ENCODE measurements at places on chromosomes 2 and 18.
A peak's percentile ranks its signal among the peaks of the same experiment; 100 is the strongest.

- DNase-seq = no peak
These were observed 1016.8 kb downstream of the CNTNAP5 start for GRCh38 chr2:125041846-125042245.

DNA sequence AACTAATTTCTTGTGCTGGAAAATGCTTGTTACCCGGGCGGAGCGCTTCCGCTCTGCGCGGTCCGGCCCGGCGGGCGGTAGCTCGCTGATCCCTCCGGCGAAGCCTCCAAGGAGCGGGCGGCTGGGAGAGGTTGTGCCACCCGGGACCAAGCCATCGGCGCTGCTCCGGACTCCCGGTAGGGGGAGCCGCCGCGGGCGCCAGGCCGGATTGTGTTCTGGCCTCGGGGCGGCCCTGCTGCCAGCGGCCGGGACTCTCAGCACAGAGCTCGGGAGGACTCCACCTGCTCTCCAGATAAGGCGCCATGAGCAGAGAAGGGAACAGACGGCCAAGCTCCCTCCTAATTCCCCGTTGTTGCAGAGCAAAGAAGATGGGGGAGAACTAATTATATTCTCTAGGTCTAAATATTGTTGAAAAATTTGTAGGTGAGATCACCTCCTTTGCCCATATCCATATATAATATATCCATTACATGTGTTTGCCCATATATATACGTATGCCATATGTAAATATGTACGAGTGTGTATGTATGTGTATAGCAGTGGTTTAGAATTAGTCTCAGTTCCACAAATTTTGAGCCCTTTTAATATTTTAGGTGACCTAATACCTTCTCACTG is 13.8 kb upstream of the SATB2 start:
- DNase-seq = peak; percentile 49

DNA sequence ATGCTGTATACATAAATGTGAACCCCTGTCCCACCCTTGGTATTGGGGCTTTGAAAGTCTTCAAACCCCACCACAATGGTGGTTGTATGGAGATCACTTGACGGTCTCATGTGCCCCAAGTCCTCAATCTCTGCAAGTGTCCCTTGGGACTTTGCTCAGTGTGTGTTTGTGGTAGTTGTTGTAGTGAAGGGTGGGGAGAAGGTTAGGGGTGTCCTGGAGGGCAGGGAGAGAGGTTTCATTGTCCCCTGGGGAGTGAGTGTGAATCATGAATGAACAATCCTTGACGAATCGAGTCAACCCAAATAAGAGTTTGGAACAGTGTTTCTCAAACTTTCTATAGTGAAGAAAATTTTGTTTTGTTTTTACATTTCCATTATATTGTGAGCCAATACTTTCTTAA is 28.1 kb downstream of the COL4A3 start:
- no peak for DNase-seq

DNA sequence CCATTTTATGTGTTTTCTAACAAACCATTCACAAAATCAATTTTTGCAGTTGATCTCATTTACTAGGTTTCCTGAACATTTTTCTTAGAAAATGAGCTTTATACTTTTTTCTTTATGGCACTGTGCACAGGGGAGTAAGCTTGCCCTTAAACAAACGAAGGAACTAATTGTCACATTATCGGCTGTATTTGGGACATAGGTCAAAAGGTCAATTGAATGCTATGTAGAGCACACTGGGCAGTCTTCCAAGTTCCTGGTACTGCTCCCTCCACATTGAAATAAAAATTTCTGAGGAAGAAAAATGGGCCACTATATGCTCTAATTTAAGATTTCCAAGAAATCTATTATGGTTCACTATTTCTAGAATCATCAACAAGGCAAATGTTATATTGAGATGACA is 93.6 kb upstream of the TMEFF2 start:
- DNase-seq = no peak

DNA sequence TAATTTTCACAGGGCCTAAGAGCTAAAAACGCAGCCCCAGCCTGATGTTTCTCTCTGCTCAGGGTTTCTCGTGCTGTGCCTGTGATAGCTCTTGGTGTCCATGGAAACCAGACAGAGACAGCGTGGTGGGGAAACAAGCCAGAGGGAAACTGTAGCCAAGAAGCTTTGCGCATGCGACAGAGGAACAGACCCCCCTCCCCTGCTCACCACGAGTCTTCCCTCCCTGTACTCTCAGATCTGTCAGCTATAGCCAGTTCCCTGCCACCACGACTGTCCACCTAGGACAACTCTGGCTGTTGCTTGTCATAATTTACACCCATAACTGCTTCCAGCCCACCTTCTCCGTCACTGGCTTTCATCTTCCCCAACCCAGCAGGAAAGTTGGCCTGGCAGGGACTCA is 13.2 kb upstream of the DNAJC27 start:
- DNase-seq = peak; percentile 49

DNA sequence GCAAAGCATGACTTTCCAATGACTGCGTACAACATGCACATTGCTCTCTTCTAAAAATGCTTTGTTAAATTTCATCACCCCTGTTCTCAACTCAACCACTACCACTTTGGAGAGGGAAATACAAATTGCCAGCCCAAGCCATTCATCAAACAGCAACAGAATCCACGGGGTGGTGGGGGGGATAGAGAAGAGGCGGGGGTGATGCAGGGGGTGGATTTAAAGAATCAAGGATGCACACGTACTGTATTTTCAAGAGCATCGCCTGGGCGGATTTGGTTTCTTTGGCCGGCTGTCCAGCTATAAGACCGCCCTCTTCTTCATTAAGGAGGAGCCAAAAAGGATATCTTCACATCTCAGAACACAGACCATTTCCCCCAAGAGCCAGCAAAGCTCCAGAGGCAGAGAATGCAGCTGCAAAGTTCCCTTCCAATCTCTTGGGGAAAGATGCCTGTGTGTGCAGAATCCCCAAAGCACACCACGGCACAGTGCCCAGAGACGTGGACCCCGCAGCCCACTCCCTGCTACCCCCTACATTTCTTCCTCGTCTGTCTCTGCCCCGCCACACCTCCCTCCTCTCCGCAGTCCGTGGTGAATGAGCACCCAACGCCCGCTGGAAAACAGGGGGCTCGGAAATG is 977 bp downstream of the SLC8A1 start:
- peak; percentile 88 for DNase-seq

GRCh38 chr2:242011167-242011513 is 141.6 kb downstream of the RTP5 start:
- no peak for DNase-seq

DNA sequence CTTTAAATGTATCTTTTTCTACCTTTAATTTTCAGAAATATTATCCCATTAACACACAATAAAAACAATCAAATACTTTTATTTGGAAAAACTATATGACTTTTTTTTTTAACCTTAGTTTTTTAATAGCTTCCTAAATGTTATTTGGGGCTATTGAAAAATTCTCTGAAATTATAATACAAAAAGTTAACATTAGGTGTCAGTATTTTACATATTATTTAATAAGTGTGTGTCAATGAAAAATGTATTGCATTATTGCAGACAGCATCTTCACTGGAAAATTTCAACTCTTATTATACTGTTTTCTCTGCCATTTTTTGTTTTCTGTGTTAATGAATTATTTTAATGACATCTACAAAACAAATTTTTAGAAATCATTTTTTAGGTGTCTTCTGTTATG is 51.1 kb upstream of the ARHGAP15 start:
- no peak for DNase-seq

DNA sequence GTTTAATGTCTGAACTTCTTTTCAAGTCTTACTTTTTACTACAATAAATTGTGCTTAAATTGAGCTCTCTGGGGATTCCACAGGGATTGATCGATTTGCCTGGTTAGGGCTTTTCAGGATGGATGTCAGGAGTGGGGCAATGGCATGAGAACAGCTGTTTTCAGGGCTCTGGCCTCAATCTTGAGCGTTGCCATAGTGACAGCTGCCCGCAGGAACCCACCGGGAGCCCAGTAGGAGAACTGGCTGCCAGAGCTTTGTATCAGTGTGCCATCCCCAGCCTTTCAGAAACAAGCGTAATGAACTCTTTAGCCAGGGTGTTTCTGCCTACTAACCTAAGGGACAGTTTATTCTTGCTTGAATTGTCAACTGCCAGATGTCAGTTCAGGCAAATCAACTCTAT is 93.5 kb downstream of the GALNT3 start:
- no peak for DNase-seq

DNA sequence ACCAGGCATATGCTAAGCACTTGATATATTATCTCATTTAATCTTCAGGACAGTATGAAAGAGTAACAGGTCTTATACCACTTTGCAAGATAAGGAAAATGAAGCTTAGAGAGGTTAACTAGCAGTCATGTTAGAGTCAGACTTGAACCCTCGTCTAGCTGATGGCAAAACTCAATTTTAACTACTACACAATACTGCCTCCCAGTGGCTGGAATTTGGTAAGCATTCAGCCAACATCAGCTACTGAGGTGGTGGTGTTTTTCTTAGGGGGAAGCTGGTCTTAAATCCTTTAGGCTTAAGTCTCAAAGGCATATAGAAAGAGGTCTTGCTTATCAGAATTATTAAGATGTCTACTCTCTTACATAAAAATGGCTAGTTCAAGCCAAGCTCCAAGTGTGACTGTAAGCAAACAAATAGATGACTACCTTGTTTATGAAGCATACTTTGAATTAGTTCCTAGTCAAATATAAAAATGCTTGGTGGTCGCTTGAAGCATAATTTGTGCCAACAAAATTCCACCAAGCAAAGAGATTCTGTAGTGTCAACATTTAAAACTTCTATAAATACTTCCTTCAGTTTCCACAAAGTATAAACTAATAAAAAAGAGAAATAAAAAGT is 325.4 kb upstream of the FIGN start:
- DNase-seq = peak; percentile 33

DNA sequence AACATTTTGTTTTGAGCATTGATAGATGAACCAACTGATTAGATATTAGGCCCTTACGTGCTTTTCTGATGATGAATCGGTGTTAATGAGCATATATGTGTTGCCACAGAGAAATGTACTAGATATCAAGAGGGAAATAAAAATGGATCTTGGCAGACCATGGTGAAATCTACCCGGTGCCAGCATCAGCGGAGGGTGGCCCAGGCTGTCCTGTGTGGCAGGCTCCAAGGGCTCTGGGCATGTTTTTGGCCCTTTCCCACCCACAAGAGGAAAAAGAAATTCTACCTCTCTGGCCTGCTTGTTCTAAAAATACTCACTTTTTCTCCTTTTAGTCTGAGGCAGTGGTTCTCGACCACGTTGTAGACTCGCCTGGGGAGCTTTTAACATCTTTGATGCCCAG is 154.2 kb downstream of the CTIF start:
- DNase-seq = no peak

- peak; percentile 22 for DNase-seq
These were observed 243.0 kb upstream of the CYRIA start for GRCh38 chr2:16908656-16909055.

- no peak for DNase-seq
These were observed 342.2 kb upstream of the PKDCC start for GRCh38 chr2:41705634-41706033.

- peak; percentile 3 for DNase-seq
These were observed 2.2 kb downstream of the NXPH2 start for GRCh38 chr2:138777996-138778395.

Measured in fibroblast of skin of right quadriceps (primary cell).